ENCODE measurements at places on chromosomes 12 and 14.

GRCh38 chr12:84741692-84742091 lies 170.9 kb downstream of the SLC6A15 start:
- no peak for DNase-seq

DNA sequence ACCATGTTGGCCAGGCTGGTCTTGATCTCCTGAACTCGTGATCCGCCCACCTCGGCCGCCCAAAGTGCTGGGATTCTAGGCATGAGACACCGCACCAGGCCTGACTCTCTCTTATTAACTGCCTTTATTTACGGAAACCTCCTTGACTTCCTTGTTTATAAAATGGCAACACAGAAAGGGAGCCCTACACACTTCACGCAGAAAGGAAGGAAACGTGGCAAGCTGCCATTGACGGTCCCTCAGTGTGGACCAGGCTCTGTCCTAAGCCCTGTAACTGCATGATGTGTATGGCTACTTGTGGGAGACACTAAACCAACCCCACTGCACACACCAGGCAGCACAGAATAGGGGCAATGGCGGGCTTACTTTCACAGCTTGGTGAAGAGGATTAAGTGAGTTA lies 11.7 kb downstream of the CINP start:
- DNase-seq = peak; percentile 18

DNA sequence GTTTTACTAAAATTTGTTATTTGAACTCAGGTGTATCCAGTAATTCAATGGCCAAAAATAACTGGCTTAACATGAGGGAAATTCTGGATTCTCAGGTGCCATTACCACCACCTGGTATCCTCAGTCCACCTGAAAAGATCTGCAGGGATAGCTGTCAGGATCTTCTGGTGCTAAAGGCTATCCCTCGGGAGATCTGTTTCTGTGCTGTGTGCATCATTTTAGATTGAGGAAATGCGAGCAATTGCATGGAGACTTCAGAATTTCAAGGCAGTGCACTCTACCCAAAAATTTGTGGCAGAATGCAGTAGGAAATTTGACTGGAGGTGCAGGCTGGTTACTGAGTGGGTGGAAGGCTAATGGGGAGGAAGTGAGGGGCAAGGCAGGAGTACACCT lies 26.4 kb downstream of the ZCCHC8 start:
- DNase-seq = no peak

GRCh38 chr12:6068227-6068626 lies 56.2 kb downstream of the VWF start:
- no peak for DNase-seq

- DNase-seq = no peak
These were observed 101.9 kb downstream of the SLC8A3 start for GRCh38 chr14:70086685-70087379.

DNA sequence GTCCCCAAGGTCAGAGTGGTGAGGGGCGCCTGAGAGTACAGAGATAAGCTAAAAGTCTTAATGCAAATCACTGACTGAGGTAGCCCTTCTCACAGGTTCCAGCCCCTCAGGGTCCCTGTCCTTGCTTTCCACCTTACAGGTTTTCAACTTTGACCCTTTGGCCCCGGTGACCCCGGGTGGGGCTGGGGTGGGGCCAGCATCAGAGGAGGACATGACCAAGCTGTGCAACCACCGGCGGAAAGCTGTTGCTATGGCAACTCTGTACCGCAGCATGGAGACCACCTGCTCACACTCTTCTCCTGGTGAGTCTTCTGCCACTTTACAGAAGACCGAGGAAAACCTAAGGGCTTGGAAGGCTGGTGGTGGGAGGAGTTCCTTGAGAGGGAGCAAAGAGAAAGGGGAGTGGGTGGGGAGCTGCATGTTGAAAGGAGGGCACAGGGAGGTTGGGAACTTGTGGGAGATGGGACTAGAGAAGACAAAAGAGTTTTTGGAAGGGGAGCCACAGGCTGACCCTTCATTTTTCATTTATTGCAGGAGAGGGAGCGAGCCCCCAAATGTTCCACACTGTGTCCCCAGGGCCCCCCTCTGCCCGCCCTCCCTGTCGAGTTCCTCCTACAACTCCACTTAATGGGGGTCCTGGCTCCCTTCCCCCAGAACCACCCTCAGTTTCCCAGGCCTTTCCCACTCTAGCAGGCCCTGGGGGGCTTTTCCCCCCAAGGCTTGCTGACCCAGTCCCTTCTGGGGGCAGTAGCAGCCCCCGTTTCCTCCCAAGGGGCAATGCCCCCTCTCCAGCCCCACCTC lies 2.4 kb downstream of the MBD6 start:
- no peak for DNase-seq

GRCh38 chr12:62446754-62447452 lies 19.7 kb upstream of the MON2 start:
- DNase-seq = no peak

DNA sequence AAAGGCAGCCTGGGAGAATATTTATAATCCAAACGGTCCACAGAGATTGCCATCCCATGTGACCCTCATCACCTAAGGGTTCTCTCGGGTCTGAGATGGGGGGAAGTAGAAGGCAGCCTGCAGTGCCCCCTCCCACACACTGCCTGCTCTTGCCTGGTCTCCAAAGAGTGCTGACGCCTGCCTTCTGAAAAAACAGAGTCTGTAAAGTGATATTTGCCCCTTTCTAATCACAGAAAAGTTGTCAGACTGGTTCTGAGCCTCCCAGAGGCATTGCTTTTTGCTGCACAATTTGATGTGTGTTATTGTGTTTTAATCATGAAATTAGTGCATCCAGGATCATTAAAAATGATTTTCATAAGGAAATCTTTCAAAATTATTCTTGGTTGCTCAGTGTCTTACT lies 59.2 kb downstream of the TMEM30B start:
- DNase-seq = no peak

- DNase-seq = no peak
These were observed 86.5 kb downstream of the DAD1 start for GRCh38 chr14:22502551-22502950.

DNA sequence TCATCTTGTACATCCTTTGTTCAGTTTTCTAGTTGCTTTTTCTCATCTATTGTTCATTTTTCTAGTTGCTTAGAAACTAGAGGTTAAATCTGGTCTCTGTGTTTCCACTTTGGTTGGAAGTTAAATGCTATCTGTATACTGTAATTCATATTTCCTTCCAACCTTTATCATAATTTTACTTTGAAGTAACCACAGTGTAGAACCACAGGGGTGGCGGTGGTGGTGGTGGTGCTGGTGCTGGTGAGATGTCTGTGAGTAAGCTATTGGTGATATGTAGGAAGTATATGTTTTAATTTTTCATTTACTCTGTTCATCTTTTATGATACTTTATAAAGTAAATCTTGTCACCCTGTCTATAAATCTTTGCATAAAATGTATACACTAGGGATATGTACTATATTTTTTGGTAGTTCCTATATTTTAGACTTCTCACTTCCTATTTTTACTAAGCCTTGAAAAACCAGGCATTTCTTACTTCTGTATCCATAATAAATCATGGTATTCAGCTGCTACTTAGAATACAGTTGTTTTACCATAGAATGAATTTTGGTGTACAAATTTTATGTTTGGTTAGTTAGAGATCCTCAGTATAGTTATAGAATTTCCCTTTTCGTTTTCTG lies 31.9 kb downstream of the CCDC91 start:
- DNase-seq = no peak

DNA sequence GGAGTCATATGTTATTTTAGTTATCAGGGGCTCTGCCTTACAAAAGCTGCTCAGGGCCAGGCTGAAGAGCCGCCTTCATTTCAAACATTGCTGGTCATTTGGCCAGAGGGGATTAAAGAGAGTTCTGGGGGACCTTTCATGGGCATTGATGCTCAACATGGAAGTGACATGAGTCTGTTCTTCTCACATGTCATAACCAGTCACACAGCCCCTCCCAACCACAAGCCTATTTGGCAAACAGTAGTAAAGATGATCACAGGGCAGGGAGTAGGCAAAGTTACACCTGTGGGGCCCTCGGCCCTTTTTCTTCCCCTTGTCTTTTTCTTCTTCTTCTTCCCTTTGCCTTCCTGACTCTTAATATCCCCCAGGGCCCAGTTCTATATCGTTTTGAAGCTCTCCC lies 33.3 kb downstream of the CFAP54 start:
- DNase-seq = no peak

DNA sequence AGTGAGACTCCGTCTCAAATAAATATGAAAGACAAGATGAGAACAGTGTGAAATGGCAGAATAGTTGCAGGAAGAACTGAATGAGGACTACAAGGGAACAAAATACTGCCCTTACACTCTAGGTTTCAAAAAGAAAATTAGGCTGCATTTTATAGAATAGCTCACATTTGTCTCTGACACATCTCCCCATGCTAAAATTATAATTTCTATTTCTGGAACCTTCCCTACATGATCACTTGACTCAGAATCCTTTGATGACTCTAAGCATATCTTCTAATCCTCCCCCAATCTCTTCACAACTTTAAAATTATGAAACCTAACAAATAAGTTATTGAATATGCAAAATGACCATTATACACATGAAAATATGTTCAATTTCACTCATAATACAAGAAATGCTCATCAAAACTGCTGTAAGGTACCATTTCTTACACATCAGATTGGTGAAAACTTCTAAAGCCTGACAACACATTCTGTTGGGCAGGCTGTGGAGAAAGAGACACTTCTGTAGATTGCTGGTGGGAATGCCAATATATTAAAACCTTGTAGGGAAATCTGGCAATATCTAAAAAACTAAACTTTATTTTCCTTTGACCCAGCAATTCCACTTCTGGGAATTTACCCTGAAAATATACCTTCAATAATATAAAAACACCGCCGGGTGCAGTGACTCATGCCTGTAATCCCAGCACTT lies 4.3 kb upstream of the HIGD1C start:
- DNase-seq = no peak

- DNase-seq = no peak
These were observed 37.8 kb downstream of the BCL2L14 start for GRCh38 chr12:12108441-12109058.

DNA sequence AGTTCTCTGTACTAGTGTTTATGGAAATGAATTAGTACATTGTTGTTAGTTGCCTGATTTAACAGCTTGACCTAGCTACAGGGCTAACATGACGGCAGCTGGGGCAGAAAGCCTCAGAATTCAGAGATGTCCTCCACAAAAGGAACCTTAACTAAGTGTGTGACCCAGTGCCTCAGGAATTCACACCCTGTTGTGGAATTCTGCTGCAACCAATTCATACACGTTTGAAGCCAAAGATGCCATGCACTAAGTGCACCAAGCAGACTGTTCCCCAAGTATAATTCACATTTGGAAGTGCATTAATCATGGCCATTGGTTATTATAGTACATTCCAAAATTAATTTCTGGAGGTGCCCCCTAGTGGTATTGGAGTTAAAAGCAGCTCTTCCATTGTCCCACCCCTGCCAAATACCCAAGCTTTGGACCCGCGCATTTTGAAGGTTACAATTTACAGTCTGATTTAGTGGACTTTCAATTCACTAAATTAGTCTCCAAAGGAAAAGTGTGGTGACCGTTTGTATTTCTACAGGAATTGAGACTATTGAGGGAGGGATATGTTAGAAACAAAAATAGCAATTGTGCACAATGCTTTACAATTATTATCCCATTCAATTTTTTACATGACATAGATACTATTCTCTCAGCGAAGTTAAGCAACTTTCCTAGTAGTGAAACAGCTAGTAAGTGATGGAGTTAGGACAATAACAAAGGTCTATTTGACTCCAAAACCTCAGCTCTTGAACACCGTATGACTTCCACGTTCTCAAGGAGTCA lies 85.9 kb downstream of the PAX9 start:
- DNase-seq = no peak

- no peak for DNase-seq
These were observed 124.8 kb downstream of the PLCZ1 start for GRCh38 chr12:18612971-18613370.

- DNase-seq = no peak
These were observed 52.5 kb downstream of the C12orf75 start for GRCh38 chr12:105382771-105383622.

- DNase-seq = no peak
These were observed 29.8 kb downstream of the CALM1 start for GRCh38 chr14:90426663-90427062.

DNA sequence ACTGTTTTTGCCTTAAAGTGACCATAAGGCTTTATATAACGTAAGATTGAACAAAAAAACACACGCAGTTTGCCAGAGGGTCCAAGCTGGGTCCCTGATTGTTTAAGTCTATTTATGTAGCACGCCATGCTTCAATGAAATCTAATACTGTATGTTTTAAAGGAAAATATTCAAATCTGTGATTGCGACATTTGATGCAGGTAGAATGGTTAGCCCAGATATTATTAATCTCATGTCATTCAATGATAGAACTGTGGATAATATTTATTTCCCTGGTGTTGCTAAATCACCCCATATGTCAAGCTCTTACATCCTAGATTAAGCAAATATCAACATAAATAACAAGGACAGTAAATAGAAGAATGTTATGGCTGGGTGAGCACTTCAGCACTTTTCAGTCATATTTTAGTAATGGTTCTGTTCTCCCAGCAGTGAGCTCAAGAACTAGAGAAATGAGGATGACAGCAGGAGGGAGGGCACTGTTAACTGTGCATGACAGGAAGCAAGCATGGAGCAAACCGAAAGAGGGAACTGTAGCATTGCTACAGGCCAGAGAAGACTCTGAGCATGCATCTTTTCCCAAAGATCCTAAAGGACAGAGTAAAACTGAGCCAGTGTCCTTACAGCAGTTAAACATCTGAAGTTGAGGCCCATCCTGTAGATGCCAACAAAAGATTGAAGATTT lies 465.7 kb upstream of the MGAT4C start:
- DNase-seq = no peak

GRCh38 chr14:72722201-72722785 lies 171.6 kb downstream of the DPF3 start:
- no peak for DNase-seq

DNA sequence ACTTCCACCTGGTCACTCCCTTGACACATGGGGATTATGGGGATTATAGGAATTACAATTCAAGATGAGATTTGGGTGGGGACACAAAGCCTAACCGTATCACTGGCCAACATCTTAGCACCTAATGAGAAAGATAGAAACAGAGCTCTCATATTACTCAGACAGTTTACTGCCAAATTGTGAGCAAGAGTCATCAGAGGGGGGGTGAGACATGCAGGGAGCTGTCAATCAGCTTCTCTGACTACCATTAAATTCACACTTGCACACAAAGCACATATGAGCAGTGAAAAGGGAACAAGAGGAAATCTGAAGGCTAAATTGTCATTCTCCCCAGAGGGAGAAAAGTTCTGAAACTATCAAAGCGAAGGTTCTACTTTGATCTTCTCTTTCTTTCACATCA lies 78.1 kb upstream of the GRIN2B start:
- DNase-seq = no peak

All from left lung (tissue), 14 donors.